ENCODE measurements at places on chromosomes 12 and 14.

DNA sequence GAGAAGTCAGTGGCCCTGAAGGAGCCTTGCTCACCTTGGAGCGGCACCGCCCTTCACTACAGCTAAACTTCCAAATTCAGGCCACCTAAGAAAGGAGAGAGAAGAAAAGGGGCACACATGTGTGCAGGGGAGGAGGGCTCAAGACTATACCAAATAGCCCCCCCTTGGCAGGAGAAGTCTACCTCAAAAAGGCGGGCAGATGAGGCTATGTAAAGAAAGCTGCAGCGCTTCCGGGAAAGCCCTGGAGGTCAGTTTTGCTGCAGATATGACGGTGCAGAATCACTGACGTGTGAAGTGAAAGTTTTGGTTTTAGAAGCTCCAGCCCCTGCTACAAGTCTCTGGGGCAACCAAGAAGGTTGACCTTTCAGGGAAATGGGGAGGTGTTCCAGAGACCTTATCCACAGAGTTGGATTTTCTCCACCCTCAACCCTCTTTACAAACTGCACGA lies 48.2 kb upstream of the PNMA1 start:
- no peak for DNase-seq

GRCh38 chr12:121943926-121944325 lies 25.5 kb downstream of the CFAP251 start:
- peak; percentile 51 for DNase-seq

DNA sequence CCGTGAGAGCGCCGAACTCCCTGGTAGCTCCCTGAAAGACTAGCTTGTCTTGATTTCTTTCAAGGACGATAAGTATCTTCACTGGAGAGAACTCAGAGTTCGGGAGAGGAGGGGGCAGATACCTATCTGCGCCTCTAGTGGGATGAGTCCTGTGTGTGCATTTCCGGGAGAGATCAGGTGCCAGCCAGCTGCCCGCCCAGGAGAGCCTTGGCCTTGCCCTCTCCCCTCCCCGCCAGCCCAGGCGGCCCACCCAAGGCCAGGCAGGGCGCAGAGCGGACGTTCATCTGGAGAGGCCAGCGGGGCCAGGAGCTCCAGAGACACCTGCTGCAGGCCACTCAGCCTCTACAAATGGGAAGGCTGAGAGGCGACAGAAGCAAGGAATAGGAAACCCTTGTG lies 1.0 kb downstream of the CD9 start:
- DNase-seq, result peak; percentile 51

- peak; percentile 76 for DNase-seq
Measured at GRCh38 chr14:61145903-61146481, 135.1 kb downstream of the TMEM30B start.

DNA sequence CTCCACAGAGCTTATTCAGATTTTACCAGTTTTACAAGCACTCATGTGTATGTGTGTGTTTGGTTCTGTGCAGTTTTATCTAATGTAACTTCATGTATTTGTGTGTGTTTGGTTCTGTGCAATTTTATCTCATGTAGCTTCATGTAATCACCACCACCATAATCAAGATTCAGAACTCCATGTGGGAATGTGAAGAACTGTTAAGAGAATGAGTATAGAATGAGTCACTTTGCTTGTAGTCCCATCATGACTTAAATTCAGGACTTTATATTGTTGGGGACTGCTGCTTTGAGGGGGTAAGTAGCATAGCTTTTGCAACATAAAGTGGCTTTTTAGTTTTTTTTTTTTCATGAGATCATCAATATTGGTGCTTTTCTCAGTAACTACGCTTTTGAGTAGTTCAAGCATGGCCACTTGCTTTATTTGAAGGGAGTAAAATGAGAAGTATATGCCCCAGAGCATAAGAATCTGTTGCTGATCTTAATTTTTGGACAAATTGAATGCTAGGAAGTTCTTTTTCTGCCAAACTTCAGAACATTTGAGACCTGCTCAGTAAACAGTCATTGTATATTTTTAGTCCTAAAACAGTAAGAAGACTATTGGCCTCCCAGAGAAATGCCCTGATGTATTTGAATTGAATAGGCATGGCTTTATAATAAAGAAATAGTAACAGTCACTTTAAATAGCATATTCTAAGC lies 28.8 kb downstream of the PROX2 start:
- DNase-seq, result peak; percentile 40

DNA sequence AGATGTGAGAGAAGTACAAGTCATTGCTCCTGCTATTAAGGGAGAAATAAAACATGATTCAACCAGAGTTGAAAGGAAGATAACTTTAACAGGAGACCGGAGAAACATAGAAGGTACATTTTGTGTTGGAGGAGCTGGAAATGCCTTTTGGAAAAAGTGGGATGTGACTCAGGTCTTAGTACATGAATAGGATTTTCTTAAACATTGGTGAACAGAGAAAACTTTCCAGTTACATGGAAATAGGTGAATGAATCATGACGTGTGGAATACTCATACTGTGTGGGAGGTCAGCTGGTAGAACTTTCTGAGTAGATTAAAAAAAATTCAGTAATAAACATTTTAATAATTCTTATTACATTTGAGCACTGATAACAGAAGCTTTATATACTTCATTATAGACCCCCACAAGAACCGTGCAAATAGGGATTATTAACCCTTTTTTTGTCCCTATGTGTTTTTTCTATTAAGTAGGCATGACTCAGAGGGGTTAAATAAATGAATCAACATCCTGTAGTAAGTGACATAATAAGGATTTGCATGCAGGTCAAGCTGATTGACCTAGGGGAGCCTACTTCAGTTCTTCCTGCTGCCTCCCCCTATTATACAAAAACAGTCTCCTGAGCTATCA lies 710.5 kb downstream of the NOVA1 start:
- DNase-seq, result peak; percentile 83

Data from epithelial cell of esophagus (primary cell).